ENCODE measurements at places on chromosomes 13 and 19. TPM values are rescaled to one million over a fixed set of nuclear protein-coding genes. Genes with fewer than 3 reads are reported as not detected.

Gene DAZAP1
- total RNA-seq: 82.7 TPM

Gene EDDM13
- not detected for total RNA-seq

Gene C5AR1
- total RNA-seq: 7.6 TPM

Gene ZNF426
- total RNA-seq: 16.0 TPM

Gene POGLUT2
- 5.5 TPM for total RNA-seq

Gene ZNF784
- 14.0 TPM for total RNA-seq

Gene CBY2
- total RNA-seq: not detected

Gene FOXA3
- not detected for total RNA-seq

Gene ZNF222
- total RNA-seq: 3.6 TPM

Gene APC2
- total RNA-seq: 0.45 TPM

Gene ZNF793
- total RNA-seq: 7.1 TPM

Gene UBE2L5
- total RNA-seq: not detected

Gene VSTM2B
- not detected for total RNA-seq

Gene RETN
- not detected for total RNA-seq

Gene ZNF540
- total RNA-seq: 10.2 TPM

Gene LENG8
- total RNA-seq: 75.4 TPM

Gene MATK
- 0.85 TPM for total RNA-seq

Gene DNMT1
- 37.2 TPM for total RNA-seq

Gene PEAK3
- 3.1 TPM for total RNA-seq

Gene ZNF845
- total RNA-seq: 4.8 TPM

Gene SMIM24
- not detected for total RNA-seq

Gene LILRB5
- total RNA-seq: 18.6 TPM

Gene SCAMP4
- total RNA-seq: 19.0 TPM

Gene SLC1A6
- not detected for total RNA-seq

Gene SKA3
- 0.91 TPM for total RNA-seq

Gene ZNF888
- 1.8 TPM for total RNA-seq

Gene DDX49
- 26.2 TPM for total RNA-seq

Gene PSG1
- not detected for total RNA-seq

Gene SIGLEC14
- 1.7 TPM for total RNA-seq

Gene CYP2F1
- not detected for total RNA-seq

Gene MISP
- total RNA-seq: not detected

Gene COL4A1
- total RNA-seq: 267 TPM

Gene CD33
- total RNA-seq: 6.0 TPM

Gene EBI3
- 2.2 TPM for total RNA-seq

Gene SYNGR4
- not detected for total RNA-seq
